Forelimb muscle (tissue), 1 donor: ENCODE measurements at places on chromosomes 11 and 22.

DNA sequence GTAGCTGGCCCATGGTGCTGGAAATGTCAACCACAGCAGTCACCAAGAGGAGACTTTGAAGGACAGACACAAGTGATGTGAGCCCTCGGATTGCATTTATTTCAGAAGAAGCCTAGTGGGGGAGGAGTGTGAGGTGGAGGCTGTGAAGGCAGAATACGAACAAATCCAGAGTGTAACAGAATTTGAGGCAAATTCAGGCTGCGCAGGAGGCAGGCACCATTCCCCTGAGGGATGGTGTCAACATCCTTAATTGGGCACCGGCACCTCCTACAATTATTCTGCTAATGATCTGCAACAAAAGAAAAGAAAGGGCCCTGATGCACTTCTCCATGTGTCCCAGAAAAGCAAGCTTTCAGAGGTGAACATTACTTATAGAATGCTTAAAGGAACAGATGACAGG is 32.2 kb downstream of the CWC15 start:
- DNase-seq, result no peak

GRCh38 chr11:58845386-58845785 is 882 bp upstream of the GLYATL2 start:
- no peak for DNase-seq

- no peak for DNase-seq
These were observed 37.0 kb upstream of the ACCSL start for GRCh38 chr11:44010789-44011251.

DNA sequence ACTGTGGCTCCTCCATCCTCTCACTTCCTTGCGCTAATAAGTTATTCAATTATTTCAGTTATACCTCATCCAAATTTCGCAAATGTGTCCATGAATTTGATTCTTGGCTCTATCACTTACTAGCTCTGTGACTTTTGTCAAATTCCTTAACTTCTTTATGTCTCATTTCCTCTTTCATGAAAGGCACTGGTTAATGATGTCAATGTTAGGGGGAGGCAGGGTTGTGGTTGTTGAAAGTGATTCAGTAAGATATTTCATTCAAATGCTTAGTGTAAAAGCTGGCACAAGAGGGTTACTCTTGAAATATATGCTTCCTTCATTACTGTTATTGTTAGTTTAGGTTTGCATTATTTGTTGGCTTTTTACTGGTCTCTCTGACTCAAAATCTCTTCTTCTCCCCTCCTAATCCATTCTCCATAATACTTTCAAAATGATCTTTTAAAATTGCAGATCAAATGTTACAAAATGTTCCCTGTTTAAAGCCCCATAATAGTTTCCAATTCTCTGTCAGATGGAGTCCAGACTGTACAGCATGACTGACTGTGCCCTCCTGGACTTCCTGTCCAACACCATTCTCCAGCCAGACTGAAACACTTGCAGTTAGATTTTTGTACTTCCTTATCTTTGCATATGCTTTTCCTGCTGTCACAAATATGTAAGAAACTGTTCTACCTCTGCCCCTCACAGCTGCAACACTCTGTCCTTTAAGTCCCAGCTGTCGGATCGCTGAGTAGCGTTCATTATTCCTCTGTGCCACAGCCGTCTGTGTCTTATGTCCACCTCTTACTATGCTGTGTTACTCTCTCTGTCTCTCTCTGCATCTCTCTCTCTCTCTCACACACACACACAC is 510.6 kb upstream of the RAG2 start:
- no peak for DNase-seq

GRCh38 chr11:2713094-2713493 is 13.3 kb upstream of the KCNQ1OT1 start:
- DNase-seq, result peak; percentile 71

GRCh38 chr11:40204228-40204627 is 1255.2 kb downstream of the LRRC4C start:
- no peak for DNase-seq

GRCh38 chr22:31952094-31952401 is 7.7 kb downstream of the YWHAH start:
- DNase-seq, result no peak

DNA sequence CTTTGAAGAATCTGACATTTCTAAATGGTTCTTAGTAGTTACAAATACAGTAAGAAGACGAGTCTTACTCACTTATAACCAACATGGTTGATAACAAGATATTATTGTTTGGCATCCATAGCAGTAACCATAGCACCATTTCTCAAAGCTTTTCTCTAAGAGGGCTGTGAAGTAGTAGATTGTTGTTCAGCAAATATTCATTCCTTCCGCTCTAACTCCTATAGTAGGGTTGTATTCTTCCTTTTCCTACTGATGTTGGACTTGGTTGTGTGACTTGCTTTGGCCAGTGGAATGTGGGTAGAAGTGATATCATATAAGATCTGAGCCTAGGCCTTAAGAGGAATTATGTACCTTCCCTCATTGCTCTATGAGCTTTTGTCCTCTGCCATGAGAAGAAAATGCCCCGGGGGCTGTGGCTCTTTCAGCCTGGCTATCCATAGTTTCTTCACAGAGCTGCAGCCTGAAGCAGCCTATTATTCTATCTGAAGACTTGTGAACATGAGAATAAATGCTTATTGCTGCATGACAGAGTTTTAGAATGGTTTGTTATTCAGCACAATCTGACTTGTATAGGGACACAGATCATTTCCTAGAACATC is 28.9 kb upstream of the ZBED5 start:
- no peak for DNase-seq

DNA sequence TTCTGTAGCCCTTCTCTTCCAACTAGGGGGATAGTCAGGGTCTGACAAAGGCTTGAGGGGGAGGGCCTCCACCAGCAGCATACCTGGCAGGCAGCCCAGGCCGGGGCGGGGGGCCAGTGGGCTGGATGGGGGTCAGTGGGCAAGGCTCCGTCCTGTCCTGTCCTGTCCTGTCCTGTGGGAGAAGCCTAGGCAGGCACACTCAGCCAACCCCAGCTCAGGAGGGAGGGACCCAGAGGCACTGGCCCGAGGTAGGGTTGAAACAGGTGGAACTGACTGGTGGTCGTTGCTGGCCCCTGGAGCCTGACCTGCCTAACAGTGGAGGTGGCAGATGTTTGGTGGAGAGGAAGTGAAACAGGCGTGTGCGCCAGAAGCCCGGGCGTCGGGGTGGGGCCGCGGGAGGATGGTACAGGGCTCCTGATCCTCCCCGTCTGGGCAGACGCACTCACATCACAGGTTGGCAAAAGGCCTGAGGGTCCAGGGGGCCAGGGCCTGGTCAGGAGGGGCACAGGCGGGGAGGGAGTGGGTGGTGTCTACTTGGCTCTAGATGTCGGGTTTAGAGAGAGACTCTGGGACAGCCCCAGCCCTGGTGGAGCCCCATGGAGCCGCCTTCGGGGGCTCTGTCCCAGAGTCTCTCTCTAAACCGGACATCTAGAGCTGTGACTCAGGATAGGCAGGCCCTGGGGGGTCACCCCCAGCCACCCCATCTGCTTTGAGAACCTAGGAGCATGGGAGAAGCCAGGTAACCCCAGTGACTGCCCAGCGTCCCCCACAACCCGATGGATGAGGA is 32.5 kb upstream of the GRAMD4 start:
- DNase-seq, result no peak

DNA sequence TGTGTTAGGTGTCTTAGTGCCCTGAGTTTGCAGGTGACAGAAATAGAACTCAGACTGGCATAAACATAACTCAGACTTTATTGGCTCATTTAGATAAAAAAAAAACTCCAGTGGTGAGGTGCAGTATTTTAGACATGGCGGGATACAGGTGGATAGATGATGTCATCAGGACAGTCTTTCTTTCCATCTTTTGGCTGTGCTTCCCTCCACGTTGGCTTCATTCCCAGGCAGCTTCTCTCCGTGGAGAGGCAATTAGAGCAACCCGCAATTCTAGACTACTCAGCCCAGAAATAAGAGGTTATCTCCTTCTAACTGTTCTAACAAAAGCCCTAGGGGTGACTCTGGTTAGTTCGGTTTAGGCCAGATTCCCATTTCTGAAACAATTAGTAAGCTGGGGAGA is 40.5 kb downstream of the NCAM1 start:
- DNase-seq, result no peak

DNA sequence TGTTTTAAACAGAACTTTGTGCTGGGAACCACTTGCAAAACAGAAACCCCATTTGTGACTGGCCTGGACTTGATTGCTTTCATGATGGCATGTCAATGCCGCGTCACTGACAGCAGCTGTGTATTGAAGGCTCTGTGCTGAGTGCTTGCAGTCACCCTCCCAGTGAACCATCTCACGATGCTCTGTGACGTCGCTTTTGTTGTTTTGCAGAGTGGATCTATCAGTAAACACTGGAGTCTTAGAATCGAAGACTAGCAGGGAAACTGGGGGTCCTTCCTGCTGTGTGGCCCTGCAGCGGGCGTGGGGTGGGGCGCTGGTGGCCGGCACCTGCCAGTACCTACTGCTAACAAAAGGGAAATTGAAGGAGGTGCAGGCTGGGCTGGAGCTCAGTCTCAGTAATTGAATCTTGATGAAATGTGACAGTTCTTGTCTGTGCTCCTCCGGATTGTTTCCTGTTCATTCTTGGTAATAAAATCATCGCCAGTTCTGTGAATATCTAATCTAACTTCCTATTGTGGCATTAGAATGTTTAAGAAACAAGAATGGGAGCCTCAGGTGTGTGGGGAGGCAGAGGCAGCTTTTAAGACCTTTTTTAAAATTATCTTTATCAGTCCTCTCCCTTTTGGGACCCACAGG is 50.5 kb upstream of the PARVG start:
- no peak for DNase-seq

DNA sequence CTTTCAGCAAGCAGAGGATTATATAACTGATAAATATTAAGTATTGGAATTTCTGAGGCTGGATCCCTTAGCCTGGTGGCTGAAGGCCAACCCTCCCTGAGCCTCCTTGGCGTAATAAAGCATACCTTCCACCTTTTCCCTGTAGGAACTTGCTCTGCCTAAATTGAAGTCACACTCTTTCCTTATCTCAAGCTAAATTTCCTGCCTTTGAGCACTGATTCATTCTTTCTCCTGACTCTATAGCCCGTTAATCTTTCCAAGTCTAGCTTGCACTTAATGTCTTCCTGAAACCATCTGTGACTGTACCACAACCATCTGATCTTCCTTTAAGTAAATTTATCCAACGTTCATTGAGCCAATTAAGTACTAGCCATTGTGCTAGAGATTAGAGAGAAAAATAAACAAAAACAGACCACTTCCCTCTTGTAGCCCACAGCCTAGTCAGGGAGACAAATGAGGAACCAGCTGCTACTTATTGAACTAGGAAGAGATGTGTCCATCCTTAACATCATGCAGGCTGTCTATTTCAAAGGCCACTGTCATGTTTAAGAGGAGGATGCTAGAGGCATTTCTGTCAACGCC is 62.9 kb downstream of the GRK3 start:
- DNase-seq, result no peak

DNA sequence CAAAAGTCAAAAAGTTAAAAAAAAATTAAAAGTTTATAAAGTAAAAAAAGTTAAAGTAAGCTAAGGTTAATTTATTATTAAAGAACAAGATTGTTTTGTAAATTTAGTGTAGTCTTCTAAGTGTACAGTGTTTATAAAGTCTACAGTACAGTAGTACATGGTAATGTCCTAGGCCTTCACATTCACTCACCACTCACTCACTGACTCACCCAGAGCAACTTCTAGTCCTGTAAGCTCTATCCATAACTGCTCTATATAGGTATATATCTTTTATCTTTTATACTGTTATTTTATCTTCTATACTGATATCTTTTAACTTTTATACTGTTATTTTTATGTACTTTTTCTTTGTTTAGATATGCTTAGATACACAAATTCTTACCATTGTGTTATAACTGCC is 11.2 kb downstream of the C2CD3 start:
- DNase-seq, result no peak

GRCh38 chr11:9757809-9758636 is 94.1 kb downstream of the SWAP70 start:
- DNase-seq, result no peak

DNA sequence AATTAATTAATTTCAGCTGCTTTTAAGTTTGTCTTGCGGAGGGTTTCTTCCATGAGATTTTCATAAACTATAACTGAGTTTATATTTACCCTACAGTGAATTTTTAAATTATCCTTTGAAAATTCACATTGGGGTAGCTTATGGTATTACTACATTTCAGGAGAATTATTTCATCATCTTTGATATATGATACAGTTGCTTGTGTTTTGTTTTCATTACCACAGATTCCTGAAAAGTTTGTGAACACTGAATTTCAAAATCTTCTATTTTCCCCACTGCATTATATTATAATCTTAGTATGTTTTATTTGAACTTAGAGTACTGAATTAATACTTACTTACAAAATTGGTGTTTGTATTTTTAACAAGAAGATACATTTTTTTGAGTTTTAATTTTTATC is 24.4 kb downstream of the METTL15 start:
- DNase-seq, result no peak

DNA sequence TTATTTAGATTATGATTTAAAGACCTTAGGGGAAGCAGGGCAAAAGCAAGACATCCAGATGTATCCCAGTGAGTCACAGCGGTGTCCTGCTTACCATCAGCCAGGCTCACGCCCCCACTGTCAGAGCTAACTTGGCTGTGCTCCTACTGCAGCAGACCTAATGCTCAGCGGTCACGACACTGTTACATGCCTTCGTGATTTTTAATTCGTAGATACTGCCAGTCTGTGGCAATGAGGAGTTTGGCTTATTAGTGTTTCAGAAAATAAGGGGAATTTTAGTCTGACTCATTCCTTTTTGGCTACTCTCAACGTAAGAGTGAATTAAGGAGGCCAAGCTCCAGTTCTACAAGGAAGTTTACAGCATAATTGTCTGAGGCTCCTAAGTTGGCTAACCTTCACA is 22.7 kb downstream of the EFCAB6 start:
- no peak for DNase-seq

- no peak for DNase-seq
These were observed 121.2 kb downstream of the NCAM1 start for GRCh38 chr11:113082341-113082955.
